ENCODE measurements at places on chromosomes 12 and 14. TPM values are rescaled to one million over a fixed set of nuclear protein-coding genes. Genes with fewer than 3 reads are reported as not detected.

PDE3A gene
- total RNA-seq = not detected

RABGGTA gene
- 55.5 TPM for total RNA-seq

CLEC4C gene
- total RNA-seq = not detected

BLTP3B gene
- total RNA-seq = 30.8 TPM

CDK17 gene
- total RNA-seq = 105 TPM

TSPAN8 gene
- total RNA-seq = not detected

ERBB3 gene
- 1.6 TPM for total RNA-seq

Measured in naive thymus-derived CD4-positive, alpha-beta T cell (primary cell).